ENCODE measurements at places on chromosomes 7 and 10.

- DNase-seq: no peak
These were observed 21.5 kb upstream of the PPP1R17 start for GRCh38 chr7:31665546-31665945.

DNA sequence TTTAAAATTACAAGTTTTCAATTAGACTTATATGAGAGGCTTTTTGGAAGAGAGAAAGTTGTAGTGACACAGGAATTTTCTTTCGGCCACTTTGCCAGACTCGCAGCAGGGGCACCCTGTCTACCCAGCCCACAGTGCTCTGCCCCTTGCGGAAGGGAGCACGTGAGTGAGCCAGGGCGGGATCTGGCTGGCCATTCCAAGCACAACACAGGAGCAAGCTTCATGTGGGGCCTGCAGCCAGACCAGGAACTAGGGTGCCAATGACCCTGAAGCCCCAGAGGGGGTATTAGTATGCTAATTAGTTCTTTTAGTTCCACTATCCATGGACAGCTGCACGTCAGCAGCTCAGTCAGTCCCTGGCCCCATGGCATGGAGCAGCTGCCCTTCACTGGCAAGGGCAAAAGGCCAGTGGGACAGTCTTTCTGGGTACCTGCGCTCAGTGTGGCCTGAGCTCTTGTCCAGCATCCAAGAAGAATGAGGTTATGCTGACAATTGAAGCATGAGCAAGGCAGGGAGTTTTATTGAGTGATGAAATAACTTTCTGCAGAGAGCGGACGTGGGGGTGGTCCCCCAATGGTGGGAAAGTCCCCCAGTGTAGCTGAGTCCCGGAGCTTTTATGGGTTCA is 251.1 kb upstream of the CSTF2T start:
- no peak for DNase-seq

DNA sequence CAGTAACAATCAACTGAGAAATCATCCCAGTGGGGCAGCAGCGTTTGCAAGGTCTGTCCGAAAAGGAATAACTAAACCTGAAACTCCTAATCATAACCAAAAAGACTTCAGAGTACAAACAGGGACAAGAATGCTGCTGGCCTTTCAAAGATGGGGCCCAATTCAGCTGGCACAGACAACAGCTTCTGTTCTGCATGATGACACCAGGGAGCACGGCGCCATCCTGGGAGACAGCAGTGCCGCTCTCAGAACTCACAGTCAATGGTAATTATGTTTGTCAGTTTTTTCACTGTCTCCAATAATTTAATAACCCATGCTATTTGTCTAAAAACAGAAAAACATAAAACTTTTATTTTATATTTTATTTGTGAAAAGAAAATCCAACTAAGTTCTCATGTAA is 90.0 kb downstream of the LARP4B start:
- no peak for DNase-seq

GRCh38 chr10:49099046-49099445 is 16.3 kb downstream of the VSTM4 start:
- DNase-seq: no peak

DNA sequence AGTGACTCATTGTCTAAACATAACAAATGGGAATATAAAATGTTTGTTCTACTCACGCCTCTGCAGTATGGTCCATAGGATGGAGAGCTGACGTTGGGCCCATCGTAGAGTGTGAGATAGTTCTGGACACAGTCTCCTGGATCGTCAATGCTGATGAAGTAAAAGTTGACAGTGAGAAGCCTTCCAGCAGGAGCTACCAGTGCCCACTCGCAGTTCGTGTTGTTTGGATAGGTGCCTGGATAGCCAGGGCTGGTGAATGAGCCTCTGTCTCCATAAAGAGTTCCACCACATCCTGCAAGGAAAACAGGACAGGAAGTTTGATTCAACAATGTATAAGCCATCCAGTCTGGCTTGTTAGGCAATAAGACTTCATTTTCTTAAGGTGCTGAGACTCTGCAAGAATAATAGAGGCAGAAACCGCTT is 79.6 kb downstream of the OR13A1 start:
- no peak for DNase-seq

GRCh38 chr7:139783647-139784385 is 6.0 kb upstream of the HIPK2 start:
- DNase-seq: no peak

DNA sequence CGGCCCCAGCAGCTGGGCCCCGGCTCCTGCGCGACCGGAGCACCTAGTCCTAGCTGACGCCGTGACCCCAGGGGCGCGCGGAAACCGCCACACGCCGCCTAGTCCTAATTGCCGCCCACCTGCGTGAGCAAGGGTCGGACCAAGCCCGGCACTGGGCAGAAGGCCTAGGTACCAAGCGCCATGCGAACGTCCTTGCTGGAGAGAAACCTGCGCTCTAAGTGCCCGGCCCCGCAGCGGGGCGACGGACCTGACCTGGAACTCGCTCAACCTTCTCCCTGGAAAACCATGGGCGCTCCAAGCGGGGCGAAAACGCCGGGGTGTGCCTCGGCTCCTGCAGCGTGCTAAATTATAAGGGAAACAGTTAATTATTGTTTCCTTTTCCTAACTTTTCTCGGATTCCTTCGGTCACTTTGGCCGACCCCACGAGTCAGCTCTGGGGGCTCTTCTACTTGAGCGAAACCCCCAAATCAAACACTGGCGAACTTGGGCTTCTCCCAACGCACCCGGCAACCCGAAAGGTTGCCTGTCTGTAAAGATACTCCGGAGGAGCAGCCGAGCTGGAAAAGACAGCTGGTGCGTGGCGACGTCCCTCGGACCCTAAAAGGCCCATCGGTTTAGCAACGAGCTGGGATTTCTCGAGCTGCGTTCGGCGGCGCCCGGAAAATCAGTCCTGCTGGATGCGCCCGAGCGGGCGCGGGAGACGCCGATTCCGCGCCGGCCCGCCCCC is 5.3 kb upstream of the EBF3 start:
- DNase-seq: no peak

DNA sequence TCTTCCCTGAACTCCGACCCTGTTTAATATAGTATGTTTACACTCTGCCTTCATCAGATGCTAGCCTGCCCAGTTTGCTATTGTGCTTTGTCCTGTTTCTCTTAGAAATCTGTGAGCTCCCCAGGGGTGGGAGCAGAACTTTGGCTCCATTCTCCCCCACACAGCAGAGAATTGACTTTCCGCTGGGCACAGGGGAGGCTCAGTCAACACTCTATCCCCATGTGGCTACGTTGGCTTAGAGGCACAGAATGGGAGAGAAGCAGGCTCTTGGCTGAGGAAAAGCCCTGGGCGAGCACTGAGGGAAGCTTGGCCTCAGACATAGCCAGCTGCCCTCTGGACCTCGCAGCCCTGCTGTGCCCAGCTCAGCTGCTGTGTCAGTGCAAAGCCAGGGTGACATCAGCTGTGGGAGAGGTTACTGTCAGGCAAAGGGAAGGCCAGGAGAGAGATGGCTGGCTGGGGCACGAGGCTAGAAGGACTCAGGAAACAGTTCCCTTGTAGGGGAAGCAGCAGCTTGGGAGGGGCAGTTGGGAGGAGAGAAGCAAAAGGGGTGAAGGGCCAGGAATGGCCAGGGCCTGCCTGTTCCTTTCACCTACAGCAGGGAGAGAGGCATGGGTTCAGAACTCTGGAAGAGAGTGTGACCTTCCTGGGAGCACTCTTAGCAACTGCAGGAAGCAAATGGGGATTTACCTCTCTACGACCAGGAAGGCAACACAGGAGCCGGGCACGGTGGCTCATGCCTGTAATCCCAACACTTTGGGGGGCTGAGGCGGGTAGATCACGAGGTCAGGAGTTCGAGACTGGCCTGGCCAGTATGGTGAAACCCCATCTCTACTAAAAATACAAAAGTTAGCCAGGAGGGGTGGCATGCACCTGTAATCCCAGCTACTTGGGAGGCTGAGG is 5.8 kb upstream of the SCD start:
- no peak for DNase-seq

DNA sequence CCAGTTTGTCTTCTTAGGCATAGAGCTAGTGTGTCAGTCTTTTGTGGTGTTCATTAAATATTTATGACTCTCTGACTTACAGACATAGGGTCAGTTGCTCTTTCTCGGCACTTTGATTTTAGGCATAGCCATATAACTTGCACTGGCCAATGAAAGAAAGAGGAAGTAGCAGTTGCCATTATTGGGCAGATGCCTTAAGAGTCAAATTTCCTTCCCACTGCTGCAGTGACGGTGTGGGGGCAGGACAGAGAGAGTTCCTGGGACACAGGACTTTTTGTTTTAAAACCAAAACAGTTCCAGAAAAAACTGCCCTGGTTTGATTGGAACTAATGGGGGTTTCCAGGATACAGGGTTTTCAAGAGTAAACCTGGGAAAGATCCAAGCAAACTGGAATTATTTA is 60.2 kb upstream of the PHF14 start:
- no peak for DNase-seq

DNA sequence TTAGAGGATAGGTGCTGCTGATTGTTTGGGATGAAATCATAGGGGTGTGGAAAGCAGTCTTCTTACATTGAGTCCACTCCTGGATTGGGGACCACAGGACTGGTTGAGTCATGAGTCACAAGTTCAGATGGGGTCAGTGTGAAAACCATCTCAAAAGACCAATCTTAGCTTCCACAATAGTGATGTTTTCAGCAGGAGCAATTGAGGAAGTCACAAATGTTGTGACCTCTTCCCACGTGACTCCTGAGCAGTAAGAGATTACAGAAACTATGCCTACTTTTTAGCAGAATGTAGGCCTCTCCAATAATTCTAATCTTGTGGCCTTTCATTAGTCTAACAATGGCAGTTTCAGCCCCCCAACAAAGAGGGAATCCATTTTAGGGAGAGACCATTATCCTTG is 256.9 kb upstream of the CDC14C start:
- no peak for DNase-seq

Measured in HFFc6 (cell line).